Stimulated activated CD8-positive, alpha-beta memory T cell treated with anti-CD3 and anti-CD28 coated beads, Interleukin-15, amount 100 ng/mL, for 1 hour (primary cell): ENCODE measurements at places on chromosomes 11 and 22.

DNA sequence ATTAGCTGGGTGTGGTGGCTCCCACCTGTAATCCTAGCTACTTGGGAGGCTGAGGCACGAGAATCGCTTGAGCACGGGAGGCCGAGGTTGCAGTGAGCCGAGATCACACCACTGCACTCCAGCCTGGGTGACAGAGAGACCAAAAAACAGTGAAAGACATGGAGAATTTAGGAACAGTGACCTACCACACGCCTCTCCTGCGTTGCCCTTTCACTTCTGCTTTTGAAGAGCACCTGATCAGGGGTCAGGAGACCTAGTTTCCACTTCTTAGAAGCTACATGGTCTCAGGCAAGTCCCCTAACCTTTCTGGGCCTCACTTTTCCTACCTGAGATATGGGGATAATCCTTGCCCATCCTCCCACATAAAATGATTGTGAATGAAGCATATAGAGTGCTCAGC, 12.2 kb downstream of the SLC35C1 start:
- DNase-seq, result no peak

DNA sequence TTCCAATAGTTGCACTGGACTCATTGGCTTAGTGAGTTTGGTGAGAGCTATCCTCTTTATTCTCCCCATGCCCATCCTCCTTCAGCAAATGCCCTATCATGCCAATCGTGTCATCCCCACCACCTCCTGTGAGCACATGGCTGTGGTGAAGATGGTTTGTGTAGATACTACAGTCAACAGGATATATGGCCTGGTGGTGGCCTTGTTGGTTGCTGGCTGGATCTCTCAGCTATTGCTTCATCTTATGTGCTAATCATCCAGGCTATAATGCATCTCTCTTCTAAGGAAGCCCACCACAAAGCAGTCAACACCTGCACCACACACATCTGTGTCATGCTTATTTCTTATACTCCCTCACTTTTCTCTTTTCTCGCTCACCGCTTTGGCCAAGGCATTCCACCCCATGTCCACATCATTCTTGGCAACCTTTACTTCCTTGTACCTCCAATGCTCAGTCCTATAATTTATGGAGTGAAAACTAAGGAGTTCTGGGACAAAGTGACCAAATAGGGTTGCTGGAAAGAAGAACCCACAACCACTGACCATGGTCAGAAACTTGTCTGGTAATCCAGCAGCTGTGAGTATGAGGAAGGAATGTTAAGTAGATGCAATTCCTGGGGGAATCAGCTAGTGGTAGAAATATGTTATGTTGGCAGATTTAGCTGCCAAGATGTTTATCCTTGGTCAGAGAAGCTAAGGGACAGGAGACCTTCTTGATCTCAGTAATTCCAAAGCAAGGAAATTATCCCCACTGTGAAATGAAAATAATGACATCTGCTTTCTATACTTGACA, 16.3 kb upstream of the OR56B1 start:
- no peak for DNase-seq

- DNase-seq, result no peak
Observed at GRCh38 chr11:120563703-120564572, 52.4 kb downstream of the GRIK4 start.

DNA sequence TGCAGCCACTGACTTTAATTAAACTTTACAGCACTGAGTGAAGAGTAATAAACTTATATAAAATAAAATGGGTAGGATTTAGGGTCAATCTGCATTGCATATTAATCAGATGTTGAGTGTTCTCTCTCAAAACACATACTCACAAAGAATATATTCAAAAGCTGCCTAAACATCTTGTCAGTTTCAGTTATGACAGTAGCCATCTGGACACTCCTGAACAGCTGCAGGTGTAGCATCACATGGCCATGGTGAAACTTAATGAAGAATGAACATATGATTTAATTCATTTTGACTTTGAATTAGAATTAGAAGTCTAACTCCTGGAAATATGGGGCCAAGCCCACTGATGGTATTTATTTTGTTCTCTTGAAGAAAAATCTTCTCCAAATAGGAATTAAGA, 684.3 kb upstream of the RAG2 start:
- no peak for DNase-seq

- no peak for DNase-seq
Observed at GRCh38 chr11:119671051-119671450, 57.9 kb downstream of the NECTIN1 start.

DNA sequence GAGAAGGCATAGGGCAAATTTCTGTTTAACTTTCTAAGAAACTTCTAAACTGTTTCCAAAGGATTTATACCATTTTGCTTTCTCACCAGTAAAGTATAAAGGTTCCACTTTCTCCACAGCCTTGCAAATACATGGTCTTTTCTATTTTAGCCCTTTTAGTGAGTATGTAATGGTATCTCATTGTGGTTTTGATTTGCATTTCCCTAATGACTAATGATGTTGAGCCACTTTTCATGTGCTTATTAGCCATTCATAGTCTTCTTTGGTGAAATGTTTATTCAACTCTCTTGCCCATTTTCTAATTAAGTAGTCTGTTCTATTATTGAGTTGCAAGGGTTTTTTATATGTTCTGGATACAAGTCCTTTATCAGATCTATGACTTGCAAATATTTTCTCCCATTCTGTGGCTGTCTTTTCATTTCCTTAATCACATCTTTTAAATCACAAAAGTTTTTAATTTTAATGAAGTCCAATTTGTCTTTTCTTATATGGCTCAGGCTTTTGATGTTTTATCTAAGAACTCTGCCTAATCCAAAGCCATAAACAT, 83.8 kb upstream of the KCNQ1OT1 start:
- DNase-seq, result no peak

GRCh38 chr11:78334109-78334508, 83.5 kb downstream of the GAB2 start:
- no peak for DNase-seq

GRCh38 chr11:13237761-13238160, 39.8 kb upstream of the BMAL1 start:
- DNase-seq, result no peak

DNA sequence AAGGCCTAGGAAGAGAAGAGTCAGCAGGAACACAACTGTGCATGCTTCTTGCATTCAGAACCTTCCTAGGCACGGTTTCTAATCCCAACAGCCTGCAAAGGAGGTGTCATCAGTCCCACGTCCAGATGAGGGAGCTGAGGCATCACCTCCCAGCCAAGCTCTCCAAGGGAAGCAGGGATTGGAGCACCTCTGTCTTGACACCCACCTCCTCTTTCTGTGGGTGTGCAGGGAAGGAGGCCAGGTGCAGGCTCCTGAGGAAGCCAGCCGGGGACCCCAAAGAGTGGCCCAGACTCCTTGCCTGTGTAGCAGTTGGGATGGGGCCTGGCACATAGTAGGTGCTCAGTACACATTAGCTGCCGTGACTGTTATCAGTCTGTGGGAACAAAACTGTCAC, 2.0 kb downstream of the PNPLA5 start:
- no peak for DNase-seq

- DNase-seq, result peak; percentile 37
Observed at GRCh38 chr11:111565114-111565720, 24.7 kb downstream of the LAYN start.

DNA sequence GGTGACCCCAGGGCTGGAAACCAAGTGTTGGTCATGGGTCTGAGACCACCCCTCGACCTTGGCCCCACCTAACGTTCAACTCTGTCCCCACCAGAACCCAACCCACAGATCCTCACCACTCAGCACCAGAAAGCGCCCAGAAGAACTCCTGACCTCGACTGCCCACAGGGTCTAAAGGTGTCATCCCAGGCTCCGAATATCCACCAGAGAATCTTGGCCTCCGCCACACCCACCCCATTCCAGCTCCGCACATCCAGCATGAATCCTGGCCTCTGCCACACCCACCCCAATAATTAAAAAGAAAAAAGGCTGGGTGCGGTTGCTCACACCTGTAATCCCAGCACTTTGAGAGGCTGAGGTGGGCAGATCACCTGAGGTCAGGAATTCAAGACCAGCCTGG, 1.3 kb downstream of the CERK start:
- no peak for DNase-seq

- no peak for DNase-seq
Observed at GRCh38 chr11:75203138-75203537, 37.4 kb upstream of the TPBGL start.

DNA sequence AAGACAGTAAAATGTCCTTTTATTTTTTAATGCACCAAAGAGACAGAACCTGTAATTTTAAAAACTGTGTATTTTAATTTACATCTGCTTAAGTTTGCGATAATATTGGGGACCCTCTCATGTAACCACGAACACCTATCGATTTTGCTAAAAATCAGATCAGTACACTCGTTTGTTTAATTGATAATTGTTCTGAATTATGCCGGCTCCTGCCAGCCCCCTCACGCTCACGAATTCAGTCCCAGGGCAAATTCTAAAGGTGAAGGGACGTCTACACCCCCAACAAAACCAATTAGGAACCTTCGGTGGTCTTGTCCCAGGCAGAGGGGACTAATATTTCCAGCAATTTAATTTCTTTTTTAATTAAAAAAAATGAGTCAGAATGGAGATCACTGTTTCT, 1.1 kb upstream of the CCND1 start:
- no peak for DNase-seq

DNA sequence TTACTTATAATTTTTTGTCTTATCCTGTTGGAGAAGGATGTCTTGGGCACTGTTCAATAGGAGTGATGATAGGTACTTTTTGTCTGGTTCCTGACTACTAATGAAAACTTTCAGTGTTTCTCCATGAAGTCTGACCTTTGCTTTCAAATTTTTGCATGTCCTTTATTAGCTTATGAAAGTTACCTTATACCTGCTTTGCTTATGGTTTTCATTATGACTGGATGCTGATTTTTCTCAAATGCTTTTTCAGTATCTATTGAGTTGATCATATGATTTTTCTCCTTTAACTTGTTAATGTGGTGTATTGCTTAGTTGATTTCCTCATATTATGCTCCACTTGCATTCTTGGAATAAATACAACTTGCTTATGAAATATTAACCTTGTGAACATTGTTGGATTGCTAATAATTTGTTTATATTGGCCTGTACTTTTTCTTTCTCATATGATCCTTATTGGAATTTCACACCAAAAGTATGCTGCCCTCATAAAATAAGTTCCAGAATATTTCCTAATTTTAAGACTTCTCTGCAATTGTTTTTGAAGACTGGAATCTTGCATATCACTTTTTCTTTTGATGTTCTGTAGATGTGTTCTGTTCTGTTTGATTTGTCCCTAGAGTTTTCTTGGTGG, 85.0 kb upstream of the SC5D start:
- no peak for DNase-seq

- no peak for DNase-seq
Observed at GRCh38 chr11:132278801-132279574, 908.6 kb downstream of the NTM start.

DNA sequence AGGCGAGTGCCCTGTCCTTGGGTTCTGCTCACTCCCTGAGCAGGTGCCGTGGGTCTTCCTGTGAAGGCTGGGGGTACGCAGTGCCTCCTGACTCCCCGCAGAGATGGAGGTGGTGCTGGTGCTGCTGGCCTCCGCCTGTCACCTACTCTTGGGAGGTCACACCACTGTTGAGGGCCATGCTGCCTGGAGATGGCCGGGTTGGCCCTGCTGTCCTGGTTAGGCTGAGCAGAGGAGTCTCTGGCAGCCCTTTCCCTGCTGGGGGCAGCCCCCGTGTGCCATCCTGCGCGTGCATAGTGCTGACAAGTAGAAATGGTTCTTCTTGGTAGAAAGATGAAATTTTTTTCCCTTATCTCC, 49.6 kb downstream of the MUC6 start:
- no peak for DNase-seq

GRCh38 chr11:73465023-73465675, 89.0 kb downstream of the RELT start:
- no peak for DNase-seq

DNA sequence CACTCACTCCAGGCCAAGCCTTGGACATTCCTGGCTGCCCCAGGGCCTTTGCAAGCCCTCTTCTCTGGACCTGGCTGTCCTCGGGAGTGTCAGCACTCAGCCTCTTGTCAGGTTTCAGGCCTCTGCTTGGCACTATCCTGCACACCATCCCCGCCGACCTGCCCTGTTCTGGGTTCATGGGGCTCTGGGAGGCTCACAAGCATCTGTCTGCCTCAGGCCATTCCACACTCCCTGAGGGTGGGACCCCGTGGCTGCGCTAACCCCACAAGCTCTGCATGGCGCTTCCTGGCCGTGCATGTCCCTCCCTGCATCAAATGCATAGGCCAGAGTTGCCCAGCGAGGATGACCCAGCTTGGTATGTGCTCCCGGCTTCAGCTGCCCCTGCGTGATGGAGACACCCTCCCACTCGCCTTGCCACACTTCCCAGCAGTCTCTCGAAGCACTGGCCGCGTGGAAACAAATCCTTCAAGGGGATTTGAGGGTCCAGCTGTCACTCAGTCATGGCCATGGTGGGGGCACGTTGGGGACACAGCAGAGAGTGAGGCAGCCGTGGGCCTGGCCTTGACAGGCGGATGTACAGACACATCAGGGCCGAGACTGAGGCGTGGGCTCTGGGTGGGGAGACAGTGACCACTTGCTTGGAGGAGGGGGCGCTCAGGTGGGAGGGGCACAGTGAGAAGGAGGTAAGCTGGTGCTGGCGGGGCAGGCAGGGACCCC, 87.3 kb downstream of the KCNQ1 start:
- DNase-seq, result no peak

GRCh38 chr11:95095858-95096587, 6.4 kb downstream of the ENDOD1 start:
- no peak for DNase-seq

- DNase-seq, result no peak
Observed at GRCh38 chr11:128400382-128401203, 186.8 kb downstream of the ETS1 start.

DNA sequence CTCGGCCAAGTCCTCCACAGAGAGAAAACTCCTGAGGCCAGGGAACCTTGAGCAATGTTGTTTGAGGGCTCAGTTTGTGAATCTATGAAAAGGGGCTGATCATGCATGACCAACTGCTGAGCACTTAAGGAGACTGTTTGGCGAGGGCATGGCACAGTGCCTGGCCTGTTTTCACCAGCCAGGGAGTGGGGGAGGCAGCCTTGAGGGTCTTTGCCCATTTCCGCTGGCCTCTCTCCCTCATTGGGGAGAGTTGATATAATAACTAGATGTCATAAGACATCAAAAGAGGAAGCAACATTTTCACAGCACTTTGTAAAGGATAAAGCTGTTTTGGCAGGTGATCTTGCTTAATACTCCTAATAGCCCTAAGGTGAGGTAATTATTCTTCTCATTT, 110.6 kb downstream of the TP53I11 start:
- no peak for DNase-seq

DNA sequence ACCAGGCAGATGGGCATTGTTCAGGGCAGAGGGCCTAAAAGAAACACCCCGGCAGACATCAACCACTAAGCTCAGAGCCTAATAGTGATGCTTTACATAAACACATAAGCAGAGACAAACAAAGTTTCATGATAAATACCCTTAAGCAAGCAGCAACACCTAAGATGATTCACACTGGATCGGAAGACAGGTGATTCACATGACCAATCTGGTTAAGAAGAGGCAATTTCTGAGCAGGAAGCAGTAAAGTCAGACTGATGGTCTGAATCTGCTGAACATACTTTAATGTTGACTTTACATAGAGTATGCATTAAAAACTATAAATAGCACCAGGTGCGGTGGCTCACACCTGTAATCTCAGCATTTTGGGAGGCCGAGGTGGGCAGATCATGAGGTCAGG, 56.1 kb downstream of the SYN3 start:
- no peak for DNase-seq

- no peak for DNase-seq
Observed at GRCh38 chr11:119880143-119880542, 151.1 kb upstream of the NECTIN1 start.

GRCh38 chr22:33129621-33130020, 71.4 kb upstream of the SYN3 start:
- DNase-seq, result no peak
